ENCODE measurements at places on chromosomes 12 and 14. TPM values are rescaled to one million over a fixed set of nuclear protein-coding genes. Genes with fewer than 3 reads are reported as not detected.

LIN7A gene
- 0.33 TPM for total RNA-seq

SYNE3 gene
- 0.50 TPM for total RNA-seq

RIMBP2 gene
- total RNA-seq = not detected

FAM181A gene
- total RNA-seq = not detected

CCDC175 gene
- total RNA-seq = not detected

IKBIP gene
- total RNA-seq = 71.1 TPM
